ENCODE measurements at places on chromosomes 1 and 21. TPM values are rescaled to one million over a fixed set of nuclear protein-coding genes. Genes with fewer than 3 reads are reported as not detected.

GRCh38 chr1:6059866-6060265, 14.2 kb downstream of the KCNAB2 start:
- no peak for DNase-seq

- no peak for DNase-seq
Observed at GRCh38 chr1:1121611-1122077, 5.8 kb upstream of the C1orf159 start.

- no peak for DNase-seq
Observed at GRCh38 chr1:245469006-245469405, 314.2 kb downstream of the KIF26B start.

KCNJ15 gene
- 0.38 TPM for polyA plus RNA-seq

DNA sequence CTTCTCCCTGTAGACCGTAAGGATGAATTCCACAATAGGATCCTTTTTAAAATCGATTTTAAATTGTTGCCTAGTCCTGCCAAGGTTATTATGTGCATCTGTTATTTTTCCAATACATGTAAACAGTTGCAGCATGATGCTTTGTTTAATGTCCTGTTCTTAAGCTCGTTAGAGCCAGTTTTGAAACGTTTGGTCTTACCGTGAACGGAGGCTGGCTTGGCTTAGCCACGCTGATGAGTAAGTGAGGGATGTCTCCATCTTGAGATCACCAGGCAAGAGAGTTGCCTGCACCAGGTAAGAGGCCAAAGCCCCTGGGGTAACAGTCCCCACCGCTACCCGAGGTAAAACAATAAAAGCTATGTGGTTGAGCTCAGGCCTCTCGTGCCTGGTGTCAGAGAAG, 17.3 kb downstream of the CSTB start:
- DNase-seq: no peak

TBX19 gene
- 0.21 TPM for polyA plus RNA-seq

GRCh38 chr1:229947968-229948367, 119.1 kb upstream of the GALNT2 start:
- no peak for DNase-seq

LCE3D gene
- polyA plus RNA-seq: not detected

GRCh38 chr1:215637041-215637573, 70.0 kb downstream of the KCTD3 start:
- DNase-seq: no peak

DNA sequence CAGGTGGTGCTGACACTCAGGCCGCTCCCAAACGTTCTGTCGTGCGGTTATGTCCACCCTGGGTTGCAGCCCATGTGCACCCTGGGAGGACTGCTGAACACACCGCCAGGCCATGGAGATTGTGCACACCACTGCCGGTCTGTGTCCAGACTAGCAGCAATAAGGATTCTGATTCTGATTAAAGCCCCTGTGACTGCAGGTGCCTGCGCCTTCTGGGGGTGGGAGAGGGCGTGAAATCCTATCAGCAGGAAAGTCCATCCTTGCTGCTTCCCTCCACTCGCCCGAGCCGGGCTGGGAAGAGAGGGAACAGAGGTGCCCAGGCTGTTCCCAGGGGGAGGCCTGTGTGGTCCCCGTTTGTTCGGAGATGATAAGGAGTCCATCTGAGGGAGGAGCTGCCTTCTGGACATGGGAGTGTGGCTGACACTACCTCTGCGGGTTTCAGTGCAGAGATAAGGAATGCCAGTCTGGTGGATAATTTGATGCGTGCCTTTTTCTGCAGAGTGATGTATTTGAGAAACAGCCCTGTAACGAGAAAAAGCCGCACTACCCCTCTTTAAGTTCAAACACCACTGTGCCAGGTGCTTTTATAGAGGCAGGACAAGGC, 41.2 kb downstream of the BACE2 start:
- no peak for DNase-seq

SYF2 gene
- 43.1 TPM for polyA plus RNA-seq

DNA sequence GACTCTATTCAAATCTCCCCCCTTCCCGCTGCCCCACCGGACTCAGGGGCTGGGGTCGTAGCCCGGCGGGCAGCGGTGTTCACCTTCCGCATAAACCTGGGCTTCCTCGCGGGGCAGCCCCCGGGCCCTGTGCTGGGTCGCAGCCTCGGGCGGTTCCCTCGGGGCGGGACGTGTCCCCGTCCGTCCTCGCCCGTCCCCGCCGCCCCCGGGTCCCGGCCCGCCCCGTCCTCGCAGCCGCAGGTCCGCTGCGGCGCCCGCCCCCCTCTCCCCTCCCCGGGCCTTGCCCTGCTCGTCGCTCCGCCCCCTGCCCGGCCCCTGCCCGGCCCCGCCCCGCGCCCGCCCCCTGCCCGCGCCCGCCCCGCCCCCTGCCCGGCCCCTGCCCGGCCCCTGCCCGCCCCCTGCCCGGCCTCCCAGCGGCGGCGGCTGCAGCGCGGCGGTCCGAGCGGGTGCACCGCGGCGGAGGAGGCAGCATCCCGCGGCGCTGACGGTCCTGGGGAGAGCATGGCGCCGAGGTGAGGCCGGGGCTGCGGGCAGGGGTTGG, at the start of gene COL18A1:
COL18A1 (plus strand) TSS at position 436 of the 541 bp plus-strand sequence; CDS start at position 502, 66 bp downstream.
- DNase-seq: peak; percentile 87

- peak; percentile 23 for DNase-seq
Observed at GRCh38 chr1:92480200-92480812, 6.4 kb downstream of the GFI1 start.

DNA sequence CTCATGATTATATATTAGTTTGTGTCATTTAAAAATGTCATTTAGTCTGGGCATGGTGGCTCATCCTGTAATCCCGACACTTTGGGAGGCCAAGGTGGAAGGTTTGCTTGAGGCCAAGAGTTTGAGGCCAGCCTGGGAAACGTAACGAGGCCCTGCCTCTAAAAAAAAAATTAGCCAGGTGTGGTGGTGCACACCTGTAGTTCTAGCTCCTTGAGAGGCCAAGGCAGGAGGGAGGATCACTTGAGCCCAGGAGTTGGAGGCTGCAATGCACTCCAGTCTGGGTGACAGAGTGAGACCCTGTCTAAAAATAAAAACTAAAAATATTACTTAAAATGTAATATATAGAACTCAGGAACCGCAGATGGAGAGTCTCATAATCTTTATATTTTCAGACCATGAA, 34.6 kb downstream of the RUNX3 start:
- peak; percentile 5 for DNase-seq

LHX8 gene
- polyA plus RNA-seq: not detected

GRCh38 chr1:59151860-59152259, 145.0 kb upstream of the FGGY start:
- DNase-seq: no peak

DNA sequence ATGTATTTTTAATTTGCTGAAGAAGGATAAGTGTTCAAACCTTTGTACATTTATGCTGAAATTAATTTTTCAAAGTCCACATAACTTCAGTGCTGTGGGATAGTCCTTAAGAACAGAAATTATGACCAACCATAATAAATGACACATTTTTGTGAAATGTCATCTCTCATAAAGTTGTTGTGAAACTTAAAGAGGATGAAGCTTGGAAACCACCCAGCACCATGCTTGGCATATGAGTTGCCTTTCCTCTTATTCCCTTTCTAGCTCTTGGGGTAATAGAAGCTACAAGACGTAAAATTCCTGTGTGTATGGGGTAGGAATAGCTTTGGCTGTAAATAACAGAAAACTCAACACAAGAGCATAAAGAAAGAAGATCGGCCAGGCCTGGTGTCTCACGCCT, 18.9 kb upstream of the USP24 start:
- DNase-seq: no peak

HMCN1 gene
- polyA plus RNA-seq: 3.9 TPM

DNA sequence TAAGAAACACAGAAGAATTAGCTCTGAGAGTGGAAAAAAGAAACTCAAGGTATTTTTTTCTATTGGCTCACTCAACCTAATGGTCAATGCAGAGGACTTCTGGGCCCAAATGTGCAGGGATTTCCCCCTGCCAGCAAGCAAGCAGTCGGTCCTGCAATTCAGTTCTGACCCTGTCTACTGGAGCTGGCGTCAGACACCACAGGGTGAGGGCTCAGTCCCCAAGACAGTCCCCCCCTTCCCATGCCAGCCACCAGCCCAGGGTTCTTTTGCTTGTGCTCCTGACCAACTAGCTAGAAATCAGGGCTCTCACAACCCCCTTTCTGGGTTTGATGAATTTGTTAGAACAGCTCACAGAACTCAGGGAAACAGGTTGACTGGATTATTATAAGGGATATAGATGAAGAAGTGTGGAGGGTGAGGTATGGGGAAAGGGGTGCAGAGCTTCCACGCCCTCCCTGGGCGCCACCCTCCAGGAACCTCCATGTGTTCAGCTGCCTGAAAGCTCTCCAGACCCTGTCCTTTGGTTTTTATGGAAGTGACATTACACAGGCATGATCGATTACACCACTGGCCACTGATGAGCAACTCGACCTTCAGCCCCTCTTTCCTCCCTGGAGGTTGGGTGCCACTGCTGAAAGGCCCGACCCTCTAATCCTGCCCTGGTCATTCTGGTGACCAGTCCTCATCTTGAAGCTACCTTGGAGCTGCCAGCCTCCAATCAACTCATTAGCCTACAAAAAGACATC, 22.5 kb upstream of the PWP2 start:
- no peak for DNase-seq

- DNase-seq: no peak
Observed at GRCh38 chr1:207076181-207076955, 12.3 kb upstream of the C4BPB start.

DNA sequence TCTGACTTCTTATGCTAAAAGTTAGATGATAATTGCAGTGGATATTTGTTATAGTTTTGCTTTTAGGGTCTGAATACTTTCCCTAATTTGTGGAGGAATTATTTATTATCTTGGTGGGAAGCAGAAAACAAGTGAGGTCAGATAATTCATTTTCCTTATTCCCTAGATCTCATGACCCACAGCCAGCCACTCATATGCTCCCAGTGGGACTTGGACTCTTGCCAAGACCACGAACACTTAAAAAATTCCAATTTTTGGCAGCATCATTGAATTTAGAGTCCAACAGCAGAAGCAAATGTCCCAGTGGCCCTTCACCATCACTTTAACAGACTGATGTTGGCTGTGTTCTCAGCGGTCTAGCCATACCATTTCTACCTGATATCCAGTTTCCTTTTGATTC, 204.2 kb downstream of the HMCN1 start:
- DNase-seq: peak; percentile 58

GRCh38 chr1:207831517-207832327, 79.2 kb downstream of the CD34 start:
- no peak for DNase-seq

GNG12 gene
- 47.3 TPM for polyA plus RNA-seq

BSND gene
- polyA plus RNA-seq: not detected

DNA sequence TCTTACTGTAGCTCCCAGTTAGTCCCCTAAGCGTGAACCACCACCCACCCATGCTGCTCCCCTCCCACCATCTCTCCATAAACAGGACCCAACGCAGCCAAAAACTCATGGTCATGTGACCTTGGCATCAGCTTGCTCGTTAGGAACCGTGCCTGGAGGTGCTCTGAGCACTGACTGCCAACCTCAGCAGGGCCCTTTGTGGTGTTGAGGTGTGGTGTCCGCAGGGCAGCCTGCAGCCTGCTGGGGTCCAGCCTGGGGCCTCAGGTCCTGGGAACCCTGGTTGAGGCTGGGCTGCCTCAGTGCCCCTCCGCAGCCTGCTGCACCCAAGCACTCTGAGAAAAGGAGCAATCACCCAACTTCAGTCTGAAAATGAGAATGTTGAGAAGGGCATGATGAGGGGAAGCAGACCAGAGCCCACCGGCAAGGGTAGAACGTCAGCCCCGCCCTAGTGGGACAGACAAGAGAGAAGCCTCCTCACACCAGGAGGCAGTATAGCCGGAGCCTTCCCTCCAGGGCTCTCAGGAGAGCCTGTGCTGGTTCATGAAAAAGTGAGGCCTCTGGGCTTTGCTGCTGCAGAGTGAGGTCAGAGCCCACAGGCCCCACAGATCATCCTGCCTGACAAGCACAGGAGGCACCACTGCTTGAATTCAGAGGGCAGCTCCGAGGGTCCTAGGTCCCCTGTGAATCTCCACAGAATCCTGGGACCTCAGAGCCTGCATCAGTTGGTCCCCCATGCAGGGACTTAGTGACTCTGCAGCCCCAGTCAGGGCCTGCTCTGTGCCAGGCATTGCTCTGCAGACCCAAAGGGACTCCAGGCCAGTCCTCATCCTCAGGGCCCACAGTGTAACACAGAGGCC, 4.9 kb upstream of the COL6A2 start:
- DNase-seq: peak; percentile 35

BSDC1 gene
- 25.1 TPM for polyA plus RNA-seq

OR2G6 gene
- not detected for polyA plus RNA-seq

DNA sequence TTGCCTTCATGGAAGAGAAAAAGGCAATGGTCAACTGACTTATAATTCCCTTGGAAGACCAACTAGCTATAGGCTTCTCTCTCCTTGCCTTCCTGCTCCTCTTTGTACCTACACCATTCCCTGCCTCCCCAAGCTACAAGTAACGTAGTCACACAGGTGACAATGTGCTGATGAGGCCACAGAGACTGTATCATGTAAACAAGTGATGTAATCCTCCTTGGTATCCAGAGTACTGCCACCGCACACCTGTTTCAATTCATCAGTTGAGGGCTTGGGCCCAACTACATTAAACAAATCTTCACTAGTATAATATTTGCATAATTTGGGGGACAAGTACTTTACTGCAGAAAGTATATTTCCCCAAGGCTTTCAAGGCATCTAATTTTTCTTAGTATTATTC, 76.4 kb upstream of the SCYL3 start:
- DNase-seq: no peak

GRCh38 chr1:96049759-96050409, 671.7 kb upstream of the PTBP2 start:
- DNase-seq: no peak

PPIAL4G gene
- not detected for polyA plus RNA-seq

UMODL1 gene
- not detected for polyA plus RNA-seq

FOXJ3 gene
- 19.2 TPM for polyA plus RNA-seq

DCST2 gene
- polyA plus RNA-seq: 0.17 TPM

DNA sequence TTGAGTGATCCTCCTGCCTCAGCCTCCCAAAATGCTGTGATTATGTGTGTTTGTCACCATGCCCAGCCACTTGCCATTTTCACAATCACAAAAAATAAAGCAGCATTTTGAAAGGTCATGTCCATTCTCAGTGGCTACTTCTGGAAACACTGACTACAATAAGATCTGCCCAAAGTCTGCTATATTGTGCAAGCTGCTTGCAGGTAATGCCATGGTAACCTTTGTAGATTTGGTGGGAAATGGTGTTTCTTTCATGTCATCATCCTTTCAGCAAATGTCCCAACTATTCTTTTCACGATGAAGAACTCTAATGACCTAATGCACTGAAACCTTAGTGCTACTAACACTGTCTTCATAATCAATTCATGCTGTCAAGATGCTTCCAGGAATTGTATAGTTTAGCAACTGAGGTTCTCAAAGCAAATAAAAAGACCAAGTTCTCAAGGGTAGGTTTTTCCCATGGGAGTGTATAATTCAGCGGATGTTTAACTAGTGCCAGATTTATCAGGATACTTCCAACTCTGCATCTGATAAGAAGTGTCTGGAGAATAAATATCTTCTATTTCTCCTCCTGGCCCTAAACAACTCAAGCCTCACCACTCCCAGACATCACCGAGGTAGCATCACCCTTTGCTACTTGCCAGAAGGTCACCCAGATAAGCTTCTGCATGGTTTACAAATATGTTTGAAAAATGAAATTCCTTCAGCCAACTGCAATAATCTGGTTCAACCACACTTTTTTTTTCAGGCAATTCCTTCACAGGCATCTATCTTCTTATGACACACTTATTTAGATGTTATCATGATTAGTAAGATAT, 132.0 kb upstream of the ZC3H11B start:
- DNase-seq: no peak
